RCC 7860 (cell line): ENCODE measurements at places on chromosomes 16 and 17.

DNA sequence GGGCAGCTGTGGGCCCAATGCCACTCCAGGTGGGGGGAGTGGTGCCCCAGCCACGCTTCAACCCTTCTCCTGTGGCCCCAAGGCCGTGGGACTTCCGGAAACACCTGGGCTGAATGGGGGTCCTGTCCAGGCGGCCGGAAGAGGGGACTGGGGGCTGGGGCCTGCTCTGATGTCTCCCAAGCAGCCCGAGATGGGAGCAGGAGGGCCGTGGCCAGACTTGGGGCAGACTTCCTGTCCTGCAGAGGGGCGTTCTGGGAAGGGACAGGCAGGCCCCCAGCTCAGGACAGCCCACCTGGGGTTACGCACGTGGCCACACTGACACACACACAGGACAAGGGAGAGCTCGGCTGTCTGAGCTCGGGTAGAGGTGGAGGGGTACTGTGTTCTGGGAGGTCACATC lies 5.1 kb downstream of the HSD3B7 start:
- DNase-seq, result no peak

GRCh38 chr17:82303944-82304808 lies 13.2 kb downstream of the CD7 start:
- no peak for DNase-seq

- DNase-seq, result no peak
These were observed 618 bp downstream of the CCDC78 start for GRCh38 chr16:725463-726187.

GRCh38 chr16:69095193-69095592 lies 10.3 kb upstream of the HAS3 start:
- DNase-seq, result no peak

DNA sequence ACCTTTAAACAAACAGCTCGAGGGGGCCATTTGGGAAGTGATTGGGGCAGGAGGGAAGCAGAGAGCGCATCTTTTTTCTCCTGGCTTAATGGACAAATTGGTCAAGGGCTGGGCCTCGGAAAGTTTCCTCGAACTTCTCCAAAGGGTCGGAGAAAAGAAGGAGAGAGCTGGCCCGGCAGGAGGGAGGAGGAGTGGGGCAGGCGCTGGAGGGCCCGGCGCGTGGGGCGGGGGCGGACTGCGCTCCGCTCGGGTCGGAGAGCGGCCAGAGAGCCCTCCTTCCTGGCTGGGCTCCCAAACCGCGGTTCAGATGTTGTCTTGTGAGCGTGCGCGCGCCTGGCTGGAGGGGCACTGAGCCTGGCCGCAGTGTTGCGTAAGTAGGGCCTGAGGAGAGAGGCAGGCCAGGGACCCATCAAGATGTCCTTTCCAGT lies 1.2 kb downstream of the MMP2 start:
- DNase-seq, result no peak

GRCh38 chr16:65071433-65072311 lies 50.2 kb downstream of the CDH11 start:
- no peak for DNase-seq

DNA sequence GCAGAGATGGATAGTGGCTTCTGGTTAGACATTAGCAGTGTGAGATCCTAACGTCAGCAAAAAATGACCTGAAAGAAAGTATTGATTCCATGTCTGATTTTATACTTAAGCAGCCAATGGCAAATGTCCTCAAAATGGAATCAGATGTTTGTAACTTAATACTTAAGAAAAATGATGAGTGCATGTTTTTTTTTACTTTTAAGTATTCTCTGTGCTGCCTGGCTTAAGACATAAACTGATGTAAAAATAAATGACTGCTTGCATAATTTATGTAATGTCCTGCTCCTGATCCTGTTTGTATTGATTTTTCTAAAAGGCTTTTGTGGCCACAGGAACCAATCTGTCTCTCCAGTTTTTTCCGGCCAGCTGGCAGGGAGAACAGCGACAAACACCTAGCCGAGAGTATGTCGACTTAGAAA lies 7.4 kb downstream of the CBFB start:
- DNase-seq, result no peak

DNA sequence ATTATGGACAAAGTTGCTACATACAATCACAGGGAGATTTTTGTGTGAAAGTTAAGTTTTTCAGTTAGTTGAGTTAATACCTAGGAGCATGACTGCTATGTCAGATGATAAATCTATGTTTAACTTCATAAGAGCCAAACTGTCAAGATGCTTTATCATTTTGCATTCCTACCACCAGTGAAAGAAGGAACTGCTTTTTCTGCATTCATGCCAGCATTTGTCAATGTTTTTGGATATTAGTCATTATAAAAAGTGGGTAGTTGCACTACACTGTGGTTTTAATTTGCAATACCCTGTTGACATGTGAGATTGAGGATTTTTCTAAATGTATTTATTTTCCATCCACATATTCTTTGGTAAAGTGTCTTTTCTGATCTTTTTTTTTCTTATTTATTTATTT lies 434.0 kb upstream of the MON1B start:
- DNase-seq, result no peak

DNA sequence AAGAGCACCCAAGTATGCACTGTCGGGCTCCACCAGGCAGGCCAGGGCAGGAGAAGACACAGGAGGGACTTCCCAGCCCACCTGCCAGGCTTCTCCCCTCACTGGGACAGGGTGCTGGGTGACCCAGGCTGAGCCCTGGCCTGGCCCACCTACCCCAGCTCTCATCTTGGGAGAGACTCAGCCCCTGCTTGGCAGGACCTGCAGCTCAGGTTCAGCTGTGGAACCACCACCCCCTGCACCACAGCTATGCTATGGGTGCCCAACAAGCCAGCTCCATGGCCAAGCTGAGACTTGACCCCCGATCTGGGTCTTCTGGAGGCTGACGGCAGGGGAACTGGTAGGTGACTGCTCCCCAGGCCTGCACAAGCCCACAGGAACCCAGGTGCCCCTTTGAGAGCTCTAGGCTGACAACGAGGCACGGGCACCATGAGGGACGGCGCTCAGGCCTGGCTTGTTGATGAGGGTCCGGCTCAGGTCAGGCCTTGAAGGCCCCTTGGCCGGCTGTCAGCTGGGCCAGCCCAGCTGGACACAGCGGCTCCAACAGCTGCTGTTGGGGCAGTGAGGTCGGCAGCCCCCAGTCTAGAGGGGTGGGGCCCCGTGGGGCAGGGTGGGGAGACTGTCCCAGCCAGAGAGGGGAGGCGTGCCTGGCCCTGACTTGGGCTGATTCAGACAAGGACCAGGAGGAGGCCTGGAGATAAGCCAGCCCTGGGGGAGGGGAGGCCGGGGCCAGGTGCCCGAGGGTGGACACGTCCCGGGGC lies 4.6 kb downstream of the RPUSD1 start:
- DNase-seq, result no peak

GRCh38 chr17:30161601-30162000 lies 45.0 kb downstream of the NSRP1 start:
- no peak for DNase-seq

DNA sequence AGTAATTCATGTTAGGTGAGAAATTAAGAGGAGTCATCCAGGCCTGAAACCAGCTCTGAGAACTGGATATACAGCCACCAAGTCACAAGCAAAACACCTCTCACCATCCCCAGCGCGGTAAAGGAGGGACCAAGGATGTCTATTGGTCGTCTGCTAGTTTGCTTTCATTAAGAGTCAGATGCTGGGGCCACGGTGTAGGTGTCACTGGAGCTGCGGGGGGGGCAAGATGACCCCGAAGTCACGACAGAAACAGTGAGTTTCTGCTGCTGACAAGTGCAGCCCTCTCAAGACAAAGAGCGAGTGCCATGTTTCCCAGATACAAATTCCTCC lies 790 bp downstream of the NCBP3 start:
- DNase-seq, result peak; percentile 6

- DNase-seq, result peak; percentile 14
These were observed 699 bp downstream of the MPRIP start for GRCh38 chr17:17042851-17043460.

GRCh38 chr16:83627996-83628395 lies 179.8 kb upstream of the HSBP1 start:
- no peak for DNase-seq

DNA sequence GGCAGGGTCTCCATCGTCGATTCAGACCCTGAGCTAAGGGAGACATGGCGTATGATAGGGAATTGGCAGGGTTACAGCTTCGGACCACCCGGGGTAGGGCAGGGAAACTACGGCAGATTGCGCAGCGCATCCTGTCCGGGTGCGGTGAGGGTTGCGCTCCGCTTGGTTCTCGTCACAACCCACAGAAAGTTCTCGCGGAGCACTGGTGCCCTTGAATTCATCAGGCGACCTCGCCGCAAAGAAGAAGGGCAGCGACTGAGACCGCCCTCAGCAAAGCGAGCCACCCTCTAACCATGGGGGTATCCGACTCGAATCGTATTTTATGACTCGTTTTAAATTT lies 1.2 kb downstream of the HS3ST3B1 start:
- no peak for DNase-seq

DNA sequence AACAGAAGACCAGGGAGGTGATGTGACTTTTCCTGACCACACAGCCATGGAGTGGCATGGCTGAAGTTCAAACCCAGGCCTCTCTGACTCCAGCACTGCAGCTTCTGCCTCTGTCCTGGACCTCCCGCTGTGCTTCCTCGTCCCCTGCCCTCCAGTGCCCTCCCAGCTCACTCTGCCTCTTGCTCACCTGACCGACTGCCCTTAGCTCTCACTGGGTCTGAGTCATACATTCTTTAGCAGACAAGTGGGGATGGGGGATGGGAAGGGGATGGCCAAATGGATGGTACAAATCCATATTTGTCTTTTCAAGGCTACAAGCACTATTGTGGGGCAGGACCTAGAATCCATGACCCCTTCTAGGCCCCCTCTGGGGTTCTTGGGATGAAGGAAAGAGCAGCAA lies 33.0 kb downstream of the PITPNM3 start:
- peak; percentile 95 for DNase-seq

DNA sequence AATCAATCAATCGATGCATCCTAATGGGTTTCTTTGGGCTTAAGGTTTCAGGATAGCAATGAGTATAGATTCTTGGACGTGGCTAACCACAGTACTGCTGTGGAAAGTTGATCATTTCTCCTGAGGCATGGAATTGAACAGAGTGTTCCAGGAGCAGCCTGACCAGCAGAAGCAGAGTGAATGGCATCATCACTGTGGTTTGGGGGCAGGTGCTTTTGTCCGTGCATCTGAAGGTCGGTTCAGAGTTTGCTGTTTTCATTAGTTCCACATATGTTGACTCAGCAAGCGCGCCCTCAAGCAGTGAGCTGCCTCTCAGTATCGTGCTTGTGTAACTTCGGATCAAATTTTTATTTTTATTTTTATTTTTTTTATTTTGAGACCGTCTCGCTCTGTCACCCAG lies 24.9 kb downstream of the KIAA0513 start:
- no peak for DNase-seq

GRCh38 chr16:83475108-83475507 lies 332.7 kb upstream of the HSBP1 start:
- DNase-seq, result no peak

DNA sequence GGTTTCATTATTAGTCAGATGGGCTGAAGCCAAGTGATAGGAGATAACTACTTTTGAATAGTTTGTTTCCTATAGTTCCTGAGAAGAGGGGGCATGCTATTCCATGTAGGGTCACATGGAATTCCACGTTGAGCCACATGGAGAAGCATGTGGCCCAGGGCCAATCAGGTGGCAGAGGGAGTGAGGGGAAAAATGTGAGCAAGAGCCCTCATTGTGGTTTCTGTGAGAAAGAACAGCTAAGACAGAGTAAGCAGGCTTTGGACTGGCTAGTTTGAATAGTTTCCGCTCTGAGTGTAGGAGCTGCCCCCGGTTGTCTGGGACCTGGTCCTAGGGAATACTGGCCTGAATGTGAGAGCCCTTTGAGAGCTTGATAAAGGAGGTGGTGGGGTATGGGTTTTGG lies 69.9 kb upstream of the CNTNAP4 start:
- DNase-seq, result no peak
